ENCODE measurements at places on chromosomes 7 and 10. TPM values are rescaled to one million over a fixed set of nuclear protein-coding genes. Genes with fewer than 3 reads are reported as not detected.

Gene PNLIP
- total RNA-seq = not detected

Gene HKDC1
- total RNA-seq = 0.14 TPM

Gene UNCX
- total RNA-seq = not detected

Gene CPN1
- not detected for total RNA-seq

Gene DNAJB6
- total RNA-seq = 162 TPM

Gene GBX1
- total RNA-seq = not detected

Gene HHEX
- 7.9 TPM for total RNA-seq

Gene SPDYE9
- total RNA-seq = not detected

Gene ETV1
- 52.7 TPM for total RNA-seq

Gene SPDYE16
- total RNA-seq = not detected

Gene TPK1
- 3.1 TPM for total RNA-seq

Gene RBM20
- under 0.01 TPM for total RNA-seq

Gene ABCC2
- total RNA-seq = 1.0 TPM

Gene PDZD8
- total RNA-seq = 24.3 TPM

Gene CPEB3
- total RNA-seq = 0.86 TPM

Gene SPDYE18
- 0.44 TPM for total RNA-seq

Gene SPDYE3
- total RNA-seq = not detected

Gene SLC29A4
- 1.0 TPM for total RNA-seq

Gene PDE6C
- not detected for total RNA-seq

Gene CYP26C1
- total RNA-seq = not detected
